ENCODE measurements at places on chromosomes 5 and 9. TPM values are rescaled to one million over a fixed set of nuclear protein-coding genes. Genes with fewer than 3 reads are reported as not detected.

DNA sequence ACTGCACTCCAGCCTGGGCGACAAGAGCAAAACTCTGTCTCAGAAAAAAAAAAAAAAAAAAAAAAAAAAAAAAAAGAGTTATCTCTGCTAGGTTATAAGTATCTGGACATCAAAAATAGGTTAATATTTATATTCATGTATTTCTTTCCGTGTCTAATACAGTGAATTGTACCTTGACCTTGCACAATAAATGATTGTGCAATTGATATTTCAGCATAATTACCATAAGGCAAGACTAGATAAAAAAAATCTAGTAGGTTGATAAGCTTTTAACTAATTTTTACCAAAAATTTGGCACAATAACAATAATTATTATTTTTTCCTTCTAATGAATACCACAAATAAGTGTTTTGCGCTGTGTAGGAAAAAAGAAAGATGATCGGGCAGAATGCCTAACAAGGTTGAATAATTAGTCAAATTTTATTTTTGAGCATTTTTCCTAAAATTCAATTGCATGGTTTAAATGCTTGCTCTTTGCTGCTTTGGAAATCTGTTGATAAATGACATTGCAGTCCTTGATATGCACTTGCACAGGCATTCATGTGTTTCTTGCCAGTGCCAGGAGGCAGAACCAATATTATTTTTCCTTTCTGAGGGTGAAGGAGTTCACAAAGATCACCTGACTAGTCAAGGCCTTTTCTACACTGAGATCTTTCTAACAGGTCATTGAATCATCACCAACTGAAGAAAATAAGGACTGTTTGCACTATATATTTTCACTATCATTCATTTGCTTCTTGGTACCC, 127.5 kb downstream of the ARRDC3 start:
- H3K27ac ChIP-seq = no peak overlapping the region
- H3K4me1 ChIP-seq = no peaks in the 10 kb centered on the region
- no peak for DNase-seq
- H3K36me3 ChIP-seq = no peaks in the 10 kb centered on the region
- no peaks in the 10 kb centered on the region for H3K27me3 ChIP-seq

DNA sequence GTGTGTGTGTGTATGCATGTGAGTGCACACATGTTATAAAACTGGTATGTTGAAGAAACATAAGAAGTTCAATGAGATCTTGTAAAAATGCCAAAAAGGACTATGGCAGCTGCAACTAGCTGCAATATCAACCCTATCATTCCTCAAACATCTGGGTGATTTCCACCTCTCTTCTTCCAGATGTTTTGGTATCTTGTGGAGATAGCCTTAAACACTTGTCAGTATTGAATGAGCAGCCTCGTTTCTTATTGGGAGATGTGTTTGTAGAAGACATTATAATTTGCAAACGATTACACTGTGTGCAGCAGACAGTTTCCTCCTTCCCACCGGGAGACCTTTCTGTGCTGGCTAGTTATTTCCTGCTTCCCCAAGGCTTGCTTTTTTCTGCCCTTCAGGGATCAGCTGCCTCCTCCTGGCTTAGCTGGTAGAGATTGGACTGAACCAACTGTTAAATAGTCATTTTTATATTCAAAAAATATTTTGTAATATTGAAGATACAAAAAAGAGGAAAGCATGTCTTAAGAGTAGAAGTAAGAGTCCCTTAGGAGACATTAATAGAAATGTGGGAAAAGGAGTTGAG, 168.4 kb upstream of the MPDZ start:
- no peaks in the 10 kb centered on the region for H3K36me3 ChIP-seq
- no peak overlapping the region for H3K27ac ChIP-seq
- no peak for DNase-seq
- H3K4me1 ChIP-seq = no peaks in the 10 kb centered on the region
- H3K27me3 ChIP-seq = no peaks in the 10 kb centered on the region
- H3K4me3 ChIP-seq = no peak overlapping the region

DNA sequence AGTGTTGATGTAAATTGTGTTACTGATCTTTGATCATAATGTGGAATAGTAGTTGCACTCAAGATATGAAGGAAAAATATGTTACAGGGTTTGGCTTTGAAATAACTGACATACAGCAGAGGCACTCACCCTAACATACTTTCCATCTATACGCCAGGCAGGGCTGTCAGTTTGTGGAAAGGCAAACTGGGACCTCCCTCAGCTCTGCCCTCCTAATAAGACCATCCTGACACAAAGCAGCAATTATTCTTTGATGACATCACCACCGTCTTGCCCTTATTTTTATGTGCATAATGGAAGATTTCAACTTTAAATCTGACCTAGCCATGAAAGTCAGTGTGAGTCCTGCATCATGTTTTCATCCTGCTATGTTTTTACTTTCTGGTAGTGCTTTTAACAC, 42.9 kb downstream of the ITGA1 start:
- H3K4me1 ChIP-seq = no peaks in the 10 kb centered on the region
- no peak for DNase-seq
- H3K27me3 ChIP-seq = no peaks in the 10 kb centered on the region
- no peaks in the 10 kb centered on the region for H3K36me3 ChIP-seq
- no peak overlapping the region for H3K27ac ChIP-seq
- H3K4me3 ChIP-seq = no peak overlapping the region

DNA sequence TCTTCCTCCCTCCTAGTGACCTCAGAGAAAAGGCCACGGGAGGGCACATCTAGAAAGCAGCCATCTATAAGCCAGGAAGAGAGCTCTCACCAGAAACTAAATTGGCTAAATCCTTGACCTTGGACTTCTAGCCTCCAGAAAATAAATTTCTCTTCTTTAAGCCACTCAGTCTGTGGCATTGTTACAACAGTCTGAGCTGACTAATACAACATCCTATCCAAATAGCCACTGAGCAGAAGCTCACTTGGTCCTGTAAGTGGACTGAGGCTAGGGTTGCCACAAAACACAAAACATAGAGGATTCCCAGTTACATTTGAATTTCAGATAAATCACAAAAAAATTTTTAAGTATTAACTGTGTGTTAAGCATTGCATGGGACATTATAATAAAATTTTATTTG, 383.4 kb downstream of the MLLT3 start:
- no peaks in the 10 kb centered on the region for H3K4me1 ChIP-seq
- H3K27ac ChIP-seq = no peak overlapping the region
- DNase-seq = no peak
- H3K27me3 ChIP-seq = peaks cover 34% of the 10 kb centered on the region
- no peaks in the 10 kb centered on the region for H3K36me3 ChIP-seq

GRCh38 chr5:102130386-102130785, 165.7 kb downstream of the SLCO4C1 start:
- H3K4me1 ChIP-seq = no peaks in the 10 kb centered on the region
- H3K27ac ChIP-seq = no peak overlapping the region
- H3K36me3 ChIP-seq = no peaks in the 10 kb centered on the region
- no peak for DNase-seq
- no peak overlapping the region for H3K4me3 ChIP-seq

DNA sequence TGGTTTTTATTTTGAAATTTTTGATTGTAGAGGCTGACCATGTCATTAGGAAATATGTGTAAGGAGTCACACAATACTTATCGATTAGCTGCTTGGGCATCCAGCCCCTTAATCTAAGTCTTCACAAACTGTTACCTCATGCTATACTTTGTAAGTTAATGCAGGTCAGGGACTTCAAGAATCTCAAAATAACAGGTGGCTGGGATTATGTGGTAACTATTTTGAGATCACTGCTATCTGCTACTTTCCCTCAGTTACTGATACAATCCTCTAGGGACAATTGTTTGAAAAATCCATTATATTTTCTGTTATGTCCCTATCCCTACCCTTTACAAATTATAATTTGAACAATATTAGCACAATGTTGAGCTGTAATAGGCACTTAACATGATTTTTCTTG, 21.7 kb downstream of the FTMT start:
- H3K4me1 ChIP-seq = no peaks in the 10 kb centered on the region
- H3K4me3 ChIP-seq = no peak overlapping the region
- no peak for DNase-seq
- H3K27ac ChIP-seq = no peak overlapping the region
- H3K27me3 ChIP-seq = no peaks in the 10 kb centered on the region

UBE2QL1 gene
- not detected for total RNA-seq

RANBP3L gene
- not detected for total RNA-seq
